Activated CD4-positive, alpha-beta T cell treated with anti-CD3 and anti-CD28 coated beads for 4 hours (primary cell): ENCODE measurements at places on chromosomes 16 and 17.

DNA sequence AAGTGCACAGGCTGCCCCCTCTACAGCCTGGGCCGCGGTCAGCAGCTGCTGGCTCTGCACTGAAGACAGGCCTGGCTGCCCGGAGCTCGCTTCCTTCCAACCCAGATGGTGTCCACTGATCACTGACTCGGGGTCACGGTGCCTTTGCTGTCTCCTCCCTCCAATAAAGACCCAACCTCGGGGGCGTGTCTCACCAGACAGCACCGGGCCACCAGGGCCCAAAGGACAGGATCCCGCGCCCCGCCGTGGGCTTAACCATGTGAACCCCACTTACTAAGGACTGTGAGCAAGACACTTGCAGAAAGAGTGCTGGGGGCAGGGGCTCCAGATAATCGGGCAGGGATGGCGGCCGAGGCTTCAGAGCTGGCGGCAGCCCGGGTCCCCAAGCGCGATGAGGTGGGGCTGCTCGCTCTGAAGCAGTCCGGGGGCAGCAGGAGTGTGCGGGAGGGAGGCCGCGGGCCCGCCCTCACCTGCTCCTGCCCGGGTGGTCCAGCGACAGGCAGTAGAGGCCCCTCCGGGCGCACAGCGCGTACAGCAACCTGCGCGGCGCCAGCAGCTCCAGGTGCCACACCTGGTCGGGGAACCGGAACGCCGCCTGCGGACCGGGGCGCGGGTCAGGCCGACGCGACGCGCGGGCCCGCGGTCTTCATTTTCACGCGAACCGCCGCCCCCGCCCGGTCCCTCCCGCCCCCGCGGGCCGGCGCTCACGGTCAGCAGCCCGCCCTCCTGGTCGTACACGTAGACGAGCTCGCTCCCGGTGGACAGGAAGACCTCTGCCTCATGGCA is 502 bp downstream of the FAAP100 start:
- DNase-seq: no peak

- no peak for DNase-seq
These were observed 20.2 kb upstream of the CES1 start for GRCh38 chr16:55853114-55853513.

- peak; percentile 89 for DNase-seq
These were observed at the start of gene FBXL20 for GRCh38 chr17:39401412-39402243. FBXL20 (minus strand) TSS chr17:39401626; CDS start chr17:39401402, 224 bp downstream.

GRCh38 chr16:76071690-76072089 is 205.5 kb upstream of the CNTNAP4 start:
- no peak for DNase-seq

- no peak for DNase-seq
These were observed 1.4 kb downstream of the NTN3 start for GRCh38 chr16:2472488-2472864.

DNA sequence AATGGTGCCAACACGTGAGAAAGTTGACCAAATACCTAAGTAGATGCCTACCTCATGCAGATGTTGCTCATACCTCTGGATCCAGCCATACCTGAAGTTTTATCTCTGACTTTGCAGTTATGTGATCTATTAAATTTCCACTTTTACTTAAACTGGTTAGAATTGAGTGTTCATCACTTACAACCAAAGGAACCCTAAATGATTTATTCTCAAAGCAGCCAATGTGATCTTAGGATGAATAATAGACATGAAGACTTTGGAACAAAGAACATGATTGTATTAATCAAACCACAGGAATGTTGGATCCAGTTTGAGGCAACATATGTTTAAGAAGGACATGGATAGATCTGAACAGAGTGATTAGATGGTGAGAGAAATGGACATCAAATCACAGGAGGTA is 68.7 kb downstream of the IRX6 start:
- no peak for DNase-seq

GRCh38 chr16:80377096-80377956 is 163.5 kb upstream of the DYNLRB2 start:
- no peak for DNase-seq

DNA sequence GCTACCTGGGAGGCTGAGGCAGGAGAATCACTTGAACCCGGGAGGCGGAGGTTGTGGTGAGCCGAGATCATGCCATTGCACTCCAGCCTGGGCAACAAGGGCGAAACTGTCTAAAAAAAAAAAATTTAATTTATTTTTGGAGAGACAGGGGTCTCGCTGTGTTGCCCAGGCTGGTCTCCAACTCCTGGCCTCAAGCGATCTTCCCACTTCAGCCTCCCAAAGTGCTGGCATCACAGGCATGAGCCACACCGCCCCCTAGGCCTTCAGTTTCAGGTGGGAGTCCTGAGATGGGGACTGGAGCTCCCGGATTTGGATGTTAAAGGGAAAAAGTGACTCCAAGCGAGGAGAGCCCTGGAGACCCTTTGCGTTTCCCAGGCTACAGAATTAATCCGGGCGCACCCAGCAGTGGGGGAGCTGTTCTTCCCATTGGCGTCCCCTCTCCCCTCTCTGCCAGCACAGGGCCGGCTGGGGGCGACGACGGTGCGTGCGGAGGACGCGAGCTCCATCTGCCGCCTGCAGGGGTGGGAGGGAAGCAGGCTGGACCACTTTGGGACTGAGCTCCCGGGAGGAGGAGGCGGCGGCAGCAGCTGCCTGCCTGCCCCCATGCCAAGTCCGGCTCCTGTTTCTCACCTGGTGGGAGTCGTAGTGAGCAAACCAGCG is 49.3 kb upstream of the USP7 start:
- no peak for DNase-seq

- no peak for DNase-seq
These were observed 80.7 kb downstream of the CDK5R1 start for GRCh38 chr17:32567511-32567910.

GRCh38 chr17:41777574-41778188 is 8.8 kb downstream of the JUP start:
- DNase-seq: no peak

- DNase-seq: no peak
These were observed 325.1 kb upstream of the ERCC4 start for GRCh38 chr16:13594823-13595222.

DNA sequence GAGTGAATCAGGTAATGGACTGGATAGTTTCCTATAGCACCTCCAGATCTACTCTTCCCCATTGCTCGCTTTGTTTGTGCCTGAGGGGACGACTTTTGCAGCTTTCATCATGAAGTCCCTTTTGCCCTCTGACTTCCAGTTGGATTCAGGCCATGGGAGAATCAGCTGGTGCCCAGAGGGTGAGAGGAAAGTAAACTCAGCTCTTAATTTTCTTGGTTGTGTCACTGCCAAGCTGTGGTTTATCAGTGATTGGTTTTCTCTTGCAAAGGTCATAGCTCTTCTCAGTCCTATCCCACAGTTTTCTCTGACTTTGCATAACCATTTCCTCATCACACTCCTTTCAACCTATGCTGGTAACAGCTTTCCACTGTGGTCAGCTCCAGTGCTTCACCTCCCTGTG is 200.1 kb downstream of the KCNJ2 start:
- DNase-seq: no peak

- DNase-seq: no peak
These were observed 59.0 kb downstream of the SPACA3 start for GRCh38 chr17:33050611-33051140.

DNA sequence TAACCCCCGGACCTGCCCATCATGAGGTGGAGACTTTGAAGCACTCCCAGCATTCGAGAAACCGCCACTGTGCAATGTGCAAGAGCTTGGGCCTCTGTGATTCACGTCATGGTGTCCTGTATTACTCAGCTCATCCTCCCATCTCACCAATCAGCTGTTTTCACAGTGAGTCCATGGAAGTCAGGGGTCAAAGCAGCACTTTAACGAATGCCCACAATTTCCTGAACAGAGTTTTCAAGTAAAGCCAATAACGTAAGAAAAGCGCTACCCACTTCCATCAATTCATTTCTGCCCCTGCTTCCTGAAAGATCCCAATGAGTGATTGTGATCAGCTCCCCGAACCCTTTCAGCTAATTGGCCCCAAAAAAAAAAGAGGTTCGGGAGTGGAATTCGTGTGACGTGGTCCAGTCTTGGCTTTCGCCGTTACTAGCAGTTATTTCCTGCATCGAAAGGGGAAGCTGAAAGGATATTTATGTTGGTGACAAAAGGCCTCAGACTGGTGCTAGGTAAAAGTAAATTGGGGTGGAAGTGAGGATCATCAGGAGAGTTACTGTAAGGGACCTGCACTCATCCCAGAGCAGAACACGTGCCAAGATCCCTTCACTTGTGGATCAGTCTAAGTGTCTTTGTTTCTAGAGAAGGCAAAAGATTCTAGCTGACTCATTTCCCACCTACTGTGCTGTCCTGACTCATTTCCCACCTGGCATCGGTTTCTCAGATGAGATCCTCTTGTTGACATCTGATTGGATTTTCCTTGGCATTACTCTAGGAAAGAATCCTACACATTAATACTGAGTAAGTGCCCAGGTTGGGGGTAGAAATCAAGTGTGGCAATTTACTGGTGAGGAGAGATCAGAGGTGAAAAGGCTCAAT is 136.7 kb upstream of the NUDT7 start:
- DNase-seq: no peak

DNA sequence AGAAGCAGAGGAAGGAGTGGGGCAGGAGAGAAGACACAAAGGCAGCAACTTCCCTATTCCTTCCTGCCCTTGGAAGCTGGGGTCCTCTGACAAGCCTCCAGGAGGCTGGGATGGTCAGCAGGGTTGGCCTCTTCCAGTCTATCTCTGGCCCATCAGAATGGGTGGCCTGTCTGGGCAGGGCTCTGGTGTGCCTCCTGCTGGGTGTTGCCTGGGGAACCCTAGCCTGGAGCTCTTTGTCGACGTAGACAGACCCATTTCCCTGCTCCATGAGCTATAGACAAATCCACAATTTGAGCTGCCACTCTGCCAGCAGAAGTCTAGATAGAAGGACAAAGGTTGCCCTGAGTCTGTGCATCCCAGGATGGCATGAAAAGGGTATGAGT is 11.4 kb downstream of the IGFBP4 start:
- no peak for DNase-seq

DNA sequence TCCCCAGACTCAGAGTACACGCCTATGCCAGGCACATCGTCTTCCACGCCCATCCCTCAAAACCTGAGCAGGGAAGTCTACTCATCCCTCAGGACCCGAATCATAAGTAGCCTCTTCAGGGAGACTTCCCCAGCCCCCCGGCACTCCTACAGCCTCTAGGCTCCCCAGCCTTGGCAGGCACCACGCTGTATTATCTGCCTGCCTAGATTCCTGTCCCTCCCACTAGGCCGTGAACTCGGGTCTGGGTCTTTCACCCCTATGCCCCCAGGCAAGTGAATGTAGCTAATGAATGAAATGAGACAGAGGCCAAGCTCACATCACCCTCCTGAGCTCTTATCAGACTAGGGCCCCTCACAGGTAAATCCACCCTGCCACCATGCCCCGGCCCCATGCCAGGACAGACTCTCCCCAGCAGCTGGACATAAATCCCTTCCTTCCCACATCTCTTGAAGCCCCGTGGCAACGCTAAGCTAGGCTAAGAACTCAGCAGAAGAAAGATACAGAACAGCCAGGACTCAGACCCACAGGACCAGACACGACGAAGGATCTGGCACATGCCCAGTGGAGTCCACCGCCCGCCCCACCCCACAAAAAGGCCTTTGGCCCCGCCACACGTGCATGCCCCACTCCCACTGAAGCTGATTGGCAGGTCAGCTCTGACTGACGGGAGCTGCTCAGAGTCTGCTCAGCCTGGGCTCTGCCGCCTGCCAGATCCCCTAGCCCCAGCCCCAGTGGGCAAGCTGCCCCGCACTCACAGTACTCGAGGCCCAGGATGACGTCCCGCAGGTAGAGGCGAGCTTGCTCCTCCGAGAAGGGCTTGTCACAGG is 13.0 kb downstream of the CAMKK1 start:
- DNase-seq: no peak

DNA sequence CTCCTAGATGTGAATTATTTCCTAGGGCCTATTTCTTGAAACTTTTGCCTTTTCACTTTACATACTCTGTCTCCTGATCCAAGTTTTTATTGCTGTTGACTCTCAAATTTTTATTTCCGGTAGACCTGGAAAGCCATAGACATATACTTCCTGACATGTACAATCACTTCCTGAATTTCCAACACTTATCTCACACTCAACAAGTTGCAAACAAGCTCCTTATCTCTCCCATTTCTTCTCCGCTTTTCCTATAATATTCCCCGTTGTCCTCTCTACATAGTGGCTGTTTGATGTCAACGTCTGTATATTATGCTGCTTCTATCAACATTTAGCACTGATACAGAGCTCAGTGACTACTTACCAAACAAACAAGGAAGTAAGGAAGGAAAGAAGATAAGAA is 59.3 kb downstream of the IKZF3 start:
- no peak for DNase-seq

GRCh38 chr16:89293276-89294143 is 76.0 kb downstream of the ZNF778 start:
- no peak for DNase-seq

- DNase-seq: no peak
These were observed 231.0 kb downstream of the C16orf95 start for GRCh38 chr16:87086156-87086555.

- no peak for DNase-seq
These were observed 6.0 kb downstream of the SOX9 start for GRCh38 chr17:72126575-72127486.

DNA sequence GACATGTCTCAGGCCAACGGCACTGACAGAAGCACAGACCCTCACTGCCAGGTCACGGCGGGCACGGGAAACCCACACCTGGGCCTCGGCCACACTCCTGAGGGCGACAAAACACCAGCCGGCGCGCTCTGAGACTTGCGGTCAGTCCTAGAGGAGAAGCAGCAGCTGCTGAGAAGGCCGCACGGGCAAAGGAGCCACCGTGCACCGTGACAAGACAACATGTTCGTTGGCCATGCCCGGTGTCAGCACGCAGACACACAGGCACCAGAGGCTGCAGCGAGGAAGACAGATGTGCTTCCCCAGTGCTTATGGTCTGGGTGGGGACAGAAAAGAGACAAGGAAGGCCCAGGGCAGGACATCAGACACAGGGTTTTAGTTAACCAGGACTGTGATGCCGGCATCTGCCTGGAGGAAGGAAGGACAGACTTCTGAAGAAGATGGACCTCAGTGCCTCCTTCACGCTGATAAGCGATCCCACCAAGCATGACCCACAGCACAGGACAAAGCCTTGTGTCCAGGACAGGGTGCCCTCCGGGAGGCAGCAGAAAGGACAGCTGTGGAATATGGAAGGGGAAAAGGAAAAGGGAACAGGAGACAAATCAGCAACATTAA is 84.0 kb downstream of the ANKRD11 start:
- DNase-seq: no peak

DNA sequence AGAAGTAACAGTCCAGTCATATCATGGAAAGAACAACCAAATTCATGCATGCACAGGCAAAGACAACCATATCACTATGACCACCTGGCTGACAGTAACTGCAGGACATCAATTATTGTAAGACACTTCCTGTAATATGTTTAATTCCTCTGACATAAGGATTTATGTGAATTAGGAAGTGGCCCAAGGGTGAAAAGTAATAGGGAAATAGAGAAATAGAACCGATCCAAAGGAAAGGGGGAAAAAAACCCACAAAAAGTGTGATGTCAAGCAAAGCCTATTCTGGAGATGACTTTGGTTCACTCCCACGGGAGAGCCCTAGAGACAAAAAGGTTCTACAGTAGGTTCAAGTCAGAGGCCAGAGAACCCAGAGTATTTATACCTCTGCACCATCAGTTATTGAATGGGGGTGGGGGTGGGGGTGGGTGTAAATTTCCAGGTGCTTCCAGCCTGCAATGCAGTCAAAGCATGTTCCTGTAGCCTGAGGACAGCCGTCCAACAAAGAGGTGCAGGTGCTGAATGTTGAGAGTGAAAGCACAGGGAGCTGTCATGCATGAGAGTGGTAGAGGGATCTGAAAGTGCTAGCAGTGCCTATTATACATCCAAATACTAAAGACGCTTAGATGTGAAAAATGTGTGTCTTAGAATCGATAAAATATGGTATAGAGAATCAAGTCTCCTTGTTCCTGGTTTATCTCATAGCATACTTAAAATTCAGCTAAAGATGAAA is 95.6 kb upstream of the HLF start:
- DNase-seq: no peak

- DNase-seq: no peak
These were observed 61.2 kb downstream of the MPHOSPH6 start for GRCh38 chr16:82108774-82109173.
